ENCODE measurements at places on chromosomes 6 and 20.

GRCh38 chr20:48850257-48850976 lies 22.6 kb upstream of the PREX1 start:
- DNase-seq = no peak

DNA sequence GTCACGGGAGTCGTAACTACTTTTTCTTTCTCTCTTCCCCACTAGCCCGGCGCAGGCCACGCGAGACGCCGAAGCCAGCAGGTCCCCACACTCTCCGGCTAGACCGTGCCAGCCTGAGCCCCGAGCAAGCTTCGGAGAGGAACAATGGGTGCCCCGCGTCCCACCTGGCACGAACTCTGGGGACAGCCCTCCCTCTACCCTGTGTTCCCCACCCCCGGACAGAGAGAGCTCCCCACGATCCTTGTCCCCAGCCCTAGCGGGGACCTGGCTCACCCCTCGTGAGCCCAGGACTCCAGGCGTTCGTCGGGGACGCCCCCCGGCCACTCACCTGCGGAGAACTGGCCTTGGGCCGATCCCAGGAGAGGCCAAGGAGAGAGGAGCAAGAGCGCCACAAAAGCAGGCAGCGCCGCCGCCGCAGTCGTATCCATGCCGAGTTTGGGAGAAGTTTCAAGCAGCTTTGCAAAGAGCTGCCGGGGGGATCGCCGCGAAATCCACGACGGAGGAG lies 416 bp downstream of the PTPRK start:
- peak; percentile 20 for DNase-seq

- no peak for DNase-seq
These were observed 43.2 kb upstream of the AKAP12 start for GRCh38 chr6:151196555-151196954.

DNA sequence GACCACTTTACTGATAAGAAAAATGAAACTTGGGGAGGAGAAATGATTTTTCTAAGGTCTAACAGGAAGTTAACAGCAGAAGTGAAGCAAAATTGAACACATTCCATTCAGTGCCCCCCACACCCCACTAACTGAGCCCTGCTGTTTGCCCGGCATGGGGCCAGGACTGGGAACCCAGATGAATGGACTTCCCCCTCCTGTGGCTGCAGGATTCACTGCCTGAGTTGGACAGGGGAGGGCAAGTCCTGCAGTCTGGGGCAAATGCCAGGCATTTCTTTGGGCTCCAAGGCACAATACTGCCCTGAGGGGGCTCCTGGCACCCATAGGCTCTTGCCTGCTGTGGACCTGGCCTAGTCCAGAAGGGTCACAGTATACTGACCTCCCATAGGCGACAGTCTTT lies 28.3 kb downstream of the FYN start:
- DNase-seq = no peak

GRCh38 chr6:163643866-163644265 lies 229.3 kb downstream of the QKI start:
- no peak for DNase-seq

DNA sequence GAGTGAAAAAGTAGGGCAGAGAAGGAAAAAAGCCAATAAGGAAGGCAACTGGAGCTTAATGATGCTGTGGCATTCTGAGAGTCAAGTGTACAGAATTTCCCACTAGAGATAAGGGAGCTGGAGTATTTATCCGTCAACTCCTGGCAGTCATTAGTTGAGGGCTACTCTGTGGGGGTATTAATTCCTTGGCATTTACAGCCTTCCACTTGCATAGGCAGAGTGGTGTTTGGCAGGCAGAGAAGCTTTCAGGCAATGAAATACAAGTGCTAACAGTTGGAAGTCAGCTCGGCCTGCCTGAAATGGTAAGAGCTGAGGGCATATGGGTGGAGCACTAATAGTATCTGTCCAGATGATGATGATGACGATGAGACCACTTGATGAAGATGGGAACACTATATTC lies 207.3 kb upstream of the FLRT3 start:
- no peak for DNase-seq

DNA sequence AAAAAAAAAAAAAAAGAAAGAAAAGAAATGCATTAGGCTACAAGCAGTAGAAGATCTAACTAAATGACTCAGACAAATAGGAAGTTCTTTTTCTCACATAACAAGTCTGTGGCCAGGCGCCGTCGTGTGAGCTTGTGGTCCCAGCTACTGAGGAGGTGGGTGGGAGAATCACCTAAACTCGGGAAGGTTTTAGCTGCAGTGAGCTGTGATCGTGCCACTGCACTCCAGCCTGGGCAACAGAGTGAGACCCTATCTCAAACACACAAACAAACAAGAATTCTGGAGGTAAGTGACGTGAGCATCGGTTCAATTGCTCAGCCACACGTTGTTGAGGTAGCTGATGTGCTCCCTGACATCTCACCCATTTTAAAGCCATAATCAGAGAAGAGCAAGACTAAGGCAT lies 37.9 kb upstream of the SLC23A2 start:
- DNase-seq = no peak

DNA sequence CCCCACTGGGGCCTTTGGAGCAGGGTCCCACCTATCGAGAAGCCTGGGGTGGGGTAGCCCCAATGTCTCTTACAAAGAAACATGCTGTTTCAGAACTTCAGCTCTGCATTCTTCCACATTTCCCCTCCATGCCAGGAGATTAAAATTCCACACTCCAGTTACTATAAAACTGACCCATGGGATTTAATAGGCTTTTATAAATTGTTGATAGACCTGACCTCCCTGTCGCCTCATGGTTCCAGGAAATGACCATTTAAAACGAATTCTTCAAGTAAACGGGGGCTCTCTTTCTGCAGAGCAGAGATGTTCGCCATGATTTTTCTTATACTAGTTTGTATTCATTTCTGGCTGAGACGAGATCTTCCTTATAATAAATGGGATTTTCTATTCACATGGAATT lies 19.3 kb downstream of the RIN2 start:
- DNase-seq = no peak

DNA sequence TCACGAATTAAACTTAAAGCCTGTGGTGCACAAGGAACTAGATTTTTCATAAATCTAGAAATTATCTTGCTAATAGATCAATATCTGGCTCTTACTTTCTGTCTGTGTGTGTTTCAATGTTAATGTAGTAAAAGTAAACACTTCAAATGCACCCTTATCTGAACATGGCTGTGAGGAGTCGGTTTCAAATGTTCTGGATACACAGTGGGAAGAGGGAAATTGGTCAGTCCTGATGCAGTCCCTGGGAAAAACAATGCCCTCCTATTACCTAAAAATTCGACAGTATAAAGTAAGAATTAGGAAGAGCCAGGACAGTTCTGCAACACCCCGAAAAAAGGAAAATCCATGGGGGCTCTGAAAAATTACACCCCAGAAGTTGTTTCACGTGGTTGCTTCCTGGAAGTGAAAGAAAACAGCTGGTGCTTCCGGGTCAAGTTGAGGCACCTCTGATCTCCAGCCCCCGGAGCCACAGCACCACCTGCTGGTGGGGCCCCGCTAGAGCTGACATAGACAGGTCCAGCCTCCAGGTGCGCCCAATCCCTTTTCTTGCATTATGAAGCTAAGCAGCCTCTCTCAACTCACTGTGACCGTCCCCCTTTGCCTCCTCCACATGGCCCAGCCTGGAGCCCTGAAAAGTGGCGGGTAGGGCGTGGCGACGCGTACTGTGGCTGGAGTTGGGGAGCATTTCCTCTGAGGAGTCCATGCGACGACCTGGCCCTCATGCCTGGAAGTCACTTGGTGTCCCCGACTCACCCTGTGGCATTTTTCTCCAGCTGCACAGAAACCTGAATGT lies 8.3 kb downstream of the SEMG2 start:
- DNase-seq = peak; percentile 28

DNA sequence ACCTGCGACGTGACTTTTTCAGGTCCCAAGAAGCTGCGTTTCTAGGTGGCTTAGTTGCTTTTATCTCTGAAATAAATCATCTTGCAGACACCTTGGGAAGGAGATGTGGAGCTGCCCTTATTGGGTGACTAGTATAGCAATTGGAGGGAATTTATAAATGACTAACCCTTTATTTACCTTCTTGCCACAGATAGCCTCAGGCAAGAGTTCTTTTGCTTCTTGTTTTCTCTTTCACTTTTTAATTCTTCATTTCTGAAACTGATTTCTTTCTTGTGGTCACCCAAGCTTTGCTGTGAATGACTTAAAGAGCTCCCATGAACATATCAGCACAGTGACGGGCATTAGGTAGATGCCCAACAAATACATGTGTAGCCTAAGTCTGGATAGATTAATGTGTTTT lies 3.0 kb downstream of the ADGRF4 start:
- no peak for DNase-seq

- DNase-seq = no peak
These were observed 4.4 kb upstream of the MEP1A start for GRCh38 chr6:46788791-46789190.

DNA sequence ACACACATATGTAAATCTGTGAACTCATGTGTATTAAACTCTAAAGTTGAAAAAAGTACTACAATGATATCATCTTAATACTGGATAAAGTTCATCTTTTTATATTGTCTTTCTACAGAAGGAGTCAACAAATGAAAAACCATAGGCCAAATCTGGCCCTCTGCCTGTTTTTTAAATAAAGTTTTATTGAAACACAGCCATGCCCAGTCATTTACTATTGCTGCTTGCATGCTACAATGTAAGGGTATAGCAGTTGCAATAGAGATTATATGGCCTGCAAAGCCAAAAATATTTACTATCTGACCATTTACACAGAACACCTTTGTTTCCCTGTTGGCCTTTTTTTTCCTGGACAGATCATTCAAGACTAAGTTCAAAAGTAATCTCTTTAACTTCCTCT lies 374.6 kb upstream of the ARID1B start:
- no peak for DNase-seq

DNA sequence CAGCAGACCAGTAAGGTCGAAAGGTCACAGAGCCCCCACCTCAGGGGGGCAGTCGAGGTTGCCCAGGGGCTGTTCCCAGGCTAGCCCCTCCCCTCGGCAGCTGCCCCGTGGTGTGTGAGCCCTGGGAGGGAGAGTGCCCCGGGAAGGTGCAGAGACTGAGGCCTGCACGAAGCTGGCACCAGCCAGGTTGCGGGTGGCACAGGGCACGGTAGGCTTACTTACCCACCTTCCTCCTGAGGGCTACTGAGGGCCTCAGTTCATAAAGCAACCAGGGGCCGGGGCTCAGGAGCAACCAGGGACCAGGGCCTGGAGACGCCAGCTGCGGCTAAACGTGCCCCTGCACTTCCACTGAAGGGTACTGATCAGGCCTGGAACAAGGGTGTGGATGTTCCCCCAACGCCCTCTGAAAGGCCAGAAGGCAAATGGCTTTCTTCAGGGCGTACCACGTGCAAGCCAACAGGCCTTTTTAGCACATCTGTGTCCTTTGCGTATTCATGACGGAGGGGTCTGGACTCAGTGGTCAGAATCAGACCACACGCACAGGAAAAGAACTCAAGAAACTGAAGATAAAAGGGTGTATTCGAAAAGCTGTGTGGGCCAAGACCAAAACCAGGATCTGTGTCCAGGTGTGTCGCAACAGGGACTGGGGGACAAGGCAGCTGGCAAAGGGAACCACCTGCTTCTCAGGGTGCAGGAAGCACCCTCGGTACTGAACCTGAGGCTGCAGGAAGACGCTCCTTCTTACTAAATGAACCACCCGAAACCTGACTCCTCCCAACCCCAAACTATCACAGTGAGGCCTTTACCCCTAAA lies 24.5 kb upstream of the TCFL5 start:
- no peak for DNase-seq

DNA sequence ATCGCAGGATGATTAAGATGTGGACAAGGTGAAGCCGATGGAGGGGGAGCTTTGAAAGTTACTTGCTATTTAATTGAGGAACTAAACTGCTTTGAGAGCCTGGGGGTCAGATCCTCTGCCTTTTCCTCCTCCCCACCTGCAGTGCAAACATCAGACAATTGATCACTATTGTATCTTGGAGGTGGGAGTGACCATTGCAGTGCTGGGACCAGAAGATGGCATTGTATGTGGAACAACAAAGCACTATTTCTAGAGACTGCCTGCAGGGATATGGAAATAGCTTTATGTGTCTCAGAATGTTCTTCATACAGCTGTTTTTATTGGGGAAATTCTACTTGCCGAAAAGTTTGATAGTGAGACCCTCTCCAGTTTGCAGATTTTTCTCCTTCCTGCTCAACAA lies 4.2 kb downstream of the MOG start:
- no peak for DNase-seq

GRCh38 chr20:58667975-58668374 lies 16.9 kb downstream of the STX16 start:
- no peak for DNase-seq

GRCh38 chr6:167479901-167480648 lies 155.2 kb downstream of the TTLL2 start:
- DNase-seq = no peak

DNA sequence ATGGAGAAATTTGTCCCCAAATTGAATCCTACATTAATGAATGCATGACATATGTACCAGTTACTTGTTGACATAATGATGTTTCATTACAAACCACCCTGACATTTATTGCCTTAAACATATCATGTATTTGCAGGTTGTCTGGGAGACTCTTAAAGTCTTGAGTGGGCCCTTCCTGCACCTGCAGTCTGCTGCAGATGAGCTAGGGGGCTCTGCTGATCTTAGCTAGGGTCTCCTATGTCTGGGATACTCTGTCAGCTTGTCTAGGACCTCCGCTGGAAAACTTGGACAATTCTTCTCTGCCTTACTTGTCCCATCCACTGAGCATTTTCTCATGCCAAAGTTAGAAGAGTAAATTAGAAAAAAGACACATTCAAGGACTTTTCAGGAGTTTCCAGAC lies 581.6 kb downstream of the HAO1 start:
- no peak for DNase-seq

- DNase-seq = no peak
These were observed 296.5 kb downstream of the SMOC2 start for GRCh38 chr6:168737481-168737880.

- DNase-seq = no peak
These were observed 190.8 kb downstream of the BMP7 start for GRCh38 chr20:57075603-57076002.

Measured in activated T-helper 2 cell treated with anti-CD3 and anti-CD28 coated beads, Interferon-gamma antibody, Interleukin-2, Interleukin-4, amounts not matched to agents 10 μg/mL and 5 μg/mL and 100 μg/mL, durations not matched to agents 14 hours and 24 hours and 36 hours (primary cell).